ENCODE measurements at places on chromosomes 16 and 17.

- no peak for DNase-seq
These were observed 16.2 kb downstream of the SALL1 start for GRCh38 chr16:51134876-51135275.

DNA sequence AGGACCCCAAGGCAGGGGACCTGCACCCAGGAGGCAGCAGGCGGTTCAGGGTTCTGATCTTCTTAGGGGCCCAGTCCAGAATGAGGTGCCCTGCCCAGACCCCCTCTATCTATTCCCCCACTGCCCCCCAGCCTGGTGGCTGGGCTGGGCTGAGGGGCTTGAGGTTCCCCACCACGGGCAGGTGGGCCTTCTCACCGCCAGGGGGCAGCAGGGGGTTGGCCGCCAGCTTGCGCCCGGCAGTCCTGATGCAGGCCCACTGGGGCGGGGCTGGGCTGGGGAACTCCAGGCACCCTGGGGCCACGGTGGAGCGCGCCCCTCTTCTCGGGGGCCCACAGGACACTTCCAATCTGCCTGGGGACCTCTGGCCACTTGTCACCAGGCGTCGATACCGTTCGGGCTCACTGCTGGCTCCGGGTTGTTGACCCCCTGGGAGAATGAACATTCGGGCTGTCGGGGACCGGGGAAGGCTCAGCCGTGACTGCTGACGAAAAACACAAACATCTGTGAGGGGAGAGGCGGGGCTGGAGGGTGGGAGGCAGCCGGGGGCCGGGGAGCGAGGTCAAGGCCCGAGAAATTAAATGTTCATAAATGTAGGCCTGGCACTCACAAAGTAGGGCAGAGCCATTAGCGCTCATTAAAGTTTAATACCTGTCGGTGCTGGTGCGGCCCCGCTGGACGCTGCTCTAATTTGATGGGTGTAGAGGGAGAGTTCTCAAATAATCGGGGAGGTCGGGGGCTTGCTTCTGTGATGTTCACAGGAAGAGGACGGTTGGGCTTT, 219.3 kb upstream of the GSE1 start:
- peak; percentile 27 for DNase-seq

- no peak for DNase-seq
These were observed 16.8 kb downstream of the TPSD1 start for GRCh38 chr16:1272453-1273198.

DNA sequence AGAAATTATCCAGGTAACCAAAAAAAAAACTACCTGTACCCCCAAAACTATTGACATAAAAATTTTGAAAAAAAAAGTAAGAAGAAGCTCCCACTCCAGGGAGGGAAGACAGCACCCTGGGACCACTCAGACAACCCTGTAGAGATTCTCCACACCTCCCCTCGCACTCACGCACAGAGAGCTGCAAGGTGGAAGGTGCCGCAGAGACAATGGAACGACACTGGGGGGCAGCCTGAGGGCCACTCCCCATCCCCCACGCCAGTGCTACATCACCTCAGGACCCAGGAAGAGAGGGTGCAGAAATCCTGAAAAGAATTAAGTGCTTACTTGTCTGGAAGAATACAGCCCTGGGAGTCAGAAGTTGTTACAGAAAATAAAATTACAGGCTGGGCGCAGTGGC, 5.2 kb upstream of the CD79B start:
- DNase-seq = no peak

- peak; percentile 25 for DNase-seq
These were observed at the start of gene NT5C3B for GRCh38 chr17:41835800-41836549. Gene NT5C3B (minus strand): TSS chr17:41836232. CDS start chr17:41836193, 39 bp downstream.

GRCh38 chr16:11583889-11584565, 2.7 kb downstream of the LITAF start:
- no peak for DNase-seq

GRCh38 chr17:79829004-79829403, 10.2 kb downstream of the CBX4 start:
- DNase-seq = no peak

DNA sequence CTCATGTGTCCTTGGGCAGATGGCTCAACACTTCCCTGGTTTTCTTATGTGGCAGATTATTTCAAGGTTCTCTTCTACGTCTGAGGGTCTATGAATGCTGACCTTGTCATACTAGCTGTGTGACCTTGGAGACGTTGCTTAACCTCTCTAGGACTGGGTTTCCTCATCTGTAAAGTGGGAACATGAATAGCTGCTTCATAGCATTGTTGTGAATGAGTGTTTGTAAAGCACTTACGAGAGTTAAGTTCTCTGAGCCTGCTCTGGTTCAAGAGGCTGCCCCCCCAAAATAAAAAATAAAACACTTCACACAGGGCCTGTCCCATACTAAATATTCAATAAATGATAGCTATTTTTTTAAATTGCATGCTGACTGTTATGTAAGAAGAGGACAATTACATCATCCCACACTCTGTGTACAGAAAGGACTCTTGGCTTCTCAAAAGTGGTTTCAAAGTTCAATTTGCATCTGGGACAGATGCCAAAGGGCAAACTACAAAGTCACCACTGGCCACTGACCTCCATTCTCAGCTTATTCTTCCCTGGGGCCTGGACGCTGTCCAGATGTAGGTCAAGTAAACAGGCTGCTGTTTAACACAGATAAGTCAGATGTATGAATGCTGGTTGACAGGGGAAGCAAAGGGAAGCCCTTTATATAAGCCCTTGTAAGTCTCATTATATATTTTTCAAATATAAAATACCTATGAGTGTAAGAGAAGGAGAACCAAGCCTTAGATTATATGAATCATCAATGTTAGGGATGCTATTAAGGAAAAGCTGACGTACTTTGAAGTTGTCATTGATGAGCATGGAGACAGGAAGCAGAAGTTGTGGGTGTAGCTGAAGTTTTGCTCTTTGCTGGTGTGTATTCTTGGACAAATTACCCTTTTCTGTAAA, 15.4 kb upstream of the NDEL1 start:
- no peak for DNase-seq

DNA sequence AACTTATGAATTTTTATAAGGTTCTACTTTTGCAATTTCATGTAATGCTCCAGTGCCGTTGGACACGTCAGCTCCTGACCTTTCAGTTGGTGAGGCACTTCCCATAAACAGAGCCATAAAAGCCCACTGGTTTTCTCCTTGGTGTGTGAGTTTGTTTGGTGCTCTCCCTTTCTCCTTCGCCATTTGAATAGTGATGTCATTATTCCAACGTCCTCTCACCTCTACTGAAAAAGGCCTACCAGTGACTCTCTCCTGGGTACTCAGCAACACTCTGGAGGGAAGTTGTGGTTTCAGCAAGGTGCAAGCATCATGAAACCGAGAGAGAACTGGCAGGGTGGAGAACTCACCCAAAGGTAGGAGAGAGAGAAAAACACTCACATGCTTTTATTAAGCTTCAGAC, 29.6 kb upstream of the HNF1B start:
- DNase-seq = no peak

GRCh38 chr17:16569358-16569712, 331 bp upstream of the ZNF287 start:
- no peak for DNase-seq

DNA sequence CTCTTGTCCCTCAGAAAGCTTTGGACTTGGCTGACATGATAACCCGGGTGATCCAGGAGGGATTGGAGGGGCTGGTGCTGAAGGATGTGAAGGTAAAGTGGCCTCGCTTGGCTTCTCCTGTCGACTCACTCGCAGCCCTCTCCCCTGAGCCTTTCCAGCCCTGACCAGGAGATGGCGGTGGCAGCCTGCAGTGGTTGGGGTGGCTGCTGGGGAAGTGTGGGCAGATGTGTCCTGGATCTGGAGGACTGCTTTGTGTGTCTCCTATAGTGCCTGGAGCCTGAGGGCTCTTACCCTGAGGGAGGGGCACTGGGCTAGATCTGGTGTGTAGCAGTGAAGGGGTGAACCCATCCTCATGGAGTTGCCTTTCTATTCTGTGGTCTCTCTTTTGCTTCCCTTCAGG, 17.9 kb downstream of the LIG3 start:
- DNase-seq = peak; percentile 69

- no peak for DNase-seq
These were observed 10.3 kb upstream of the GAS7 start for GRCh38 chr17:10208604-10209193.

DNA sequence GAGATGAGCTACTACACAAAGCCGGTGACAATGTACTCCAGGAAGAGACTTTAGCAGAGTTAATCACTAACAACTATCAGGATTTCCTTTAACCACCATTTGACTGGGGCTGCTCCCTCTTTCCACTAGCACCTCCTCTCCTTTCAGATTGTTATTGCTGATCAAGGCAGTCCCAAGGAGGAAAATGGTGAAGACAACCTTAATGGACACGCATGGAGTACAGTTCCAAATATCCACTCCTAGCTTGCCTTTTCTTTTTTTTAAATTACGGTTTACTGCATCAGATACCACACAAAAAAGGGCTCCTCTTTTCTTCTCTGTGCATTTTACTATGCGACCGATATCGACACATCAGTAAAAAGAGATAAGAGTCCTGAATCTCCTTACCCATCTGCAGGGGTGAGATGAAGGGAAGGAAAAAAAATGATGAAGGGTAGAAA, 30.9 kb downstream of the FAM222B start:
- no peak for DNase-seq

DNA sequence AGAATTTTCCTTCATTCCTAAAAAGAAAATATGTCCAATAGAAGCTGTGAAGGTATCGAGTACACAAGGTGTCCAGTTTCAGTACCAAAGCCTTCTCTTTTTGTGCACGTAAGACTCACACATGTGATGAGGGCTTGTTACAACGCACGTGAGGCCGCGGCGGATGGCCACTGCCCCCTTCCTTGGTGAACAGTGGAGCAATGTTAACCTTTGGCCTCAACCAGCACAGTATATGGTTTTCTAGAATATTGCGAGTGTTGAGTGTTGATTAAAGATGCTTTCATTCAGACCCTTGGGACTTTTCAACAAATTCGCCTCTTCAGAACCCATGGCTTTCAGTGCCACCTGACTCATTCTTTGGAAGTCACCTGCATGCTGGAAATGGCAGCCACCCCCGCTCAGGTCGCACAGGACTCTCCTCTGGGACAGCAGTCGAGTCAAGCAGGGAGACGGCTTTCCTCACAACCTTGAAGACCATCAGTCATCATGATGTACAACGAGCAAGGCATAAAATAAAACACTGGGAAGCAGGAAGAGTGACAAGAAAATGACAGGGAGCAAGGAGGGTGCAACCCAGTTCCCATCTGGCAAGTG, 14.5 kb downstream of the MAP1LC3B start:
- no peak for DNase-seq

- DNase-seq = peak; percentile 51
These were observed at the start of the genes GNPTG and TSR3 for GRCh38 chr16:1351582-1352362. Gene GNPTG (plus strand): TSS chr16:1351931. CDS start chr16:1351966, 35 bp downstream. Gene TSR3 (minus strand): TSS chr16:1351878. CDS start chr16:1351804, 74 bp downstream.

Data from stimulated activated CD8-positive, alpha-beta memory T cell treated with anti-CD3 and anti-CD28 coated beads, Interleukin-15, amount 100 ng/mL, for 4 hours (primary cell).